Left ventricle myocardium superior (tissue), 1 donor: ENCODE measurements at places on chromosomes 6 and 20.

GRCh38 chr20:8433291-8433690 is 301.2 kb downstream of the PLCB1 start:
- no peak for DNase-seq

GRCh38 chr20:50318710-50319109 is 128.1 kb downstream of the CEBPB start:
- DNase-seq: no peak

- DNase-seq: no peak
Measured at GRCh38 chr20:9515214-9515585, 810 bp downstream of the LAMP5 start.

DNA sequence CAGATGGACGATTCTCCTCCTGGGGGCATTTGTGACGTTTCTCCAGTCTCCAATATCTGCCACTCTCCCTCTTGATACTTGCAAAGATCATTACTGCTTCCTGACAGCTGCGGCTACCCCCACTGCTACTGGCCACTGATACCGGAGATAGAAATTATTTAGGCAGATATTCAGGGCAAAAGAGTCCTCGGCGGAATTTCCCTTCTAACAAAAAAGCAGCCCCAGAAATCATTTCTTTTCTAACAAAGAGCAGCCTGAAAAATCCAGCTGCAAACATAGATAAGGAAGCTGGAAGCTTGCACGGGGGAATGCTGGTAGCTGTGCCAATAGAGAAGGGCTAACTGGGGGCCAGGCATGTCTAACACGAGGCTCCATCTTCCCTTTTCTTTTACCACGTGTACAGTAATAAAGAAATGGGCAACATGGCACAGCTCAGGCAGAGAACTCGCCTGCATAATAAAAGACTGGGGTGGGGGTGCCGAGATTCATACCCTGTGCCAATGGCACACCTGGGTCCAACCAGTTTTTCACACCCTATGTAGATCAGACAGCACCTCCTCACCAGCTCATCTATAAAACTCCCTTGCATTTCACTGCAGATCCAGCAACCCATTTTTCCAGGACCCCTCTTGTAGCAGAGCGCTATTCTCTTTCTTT is 6.1 kb downstream of the TP53RK start:
- DNase-seq: no peak
